ENCODE measurements at places on chromosomes 5 and 9.

DNA sequence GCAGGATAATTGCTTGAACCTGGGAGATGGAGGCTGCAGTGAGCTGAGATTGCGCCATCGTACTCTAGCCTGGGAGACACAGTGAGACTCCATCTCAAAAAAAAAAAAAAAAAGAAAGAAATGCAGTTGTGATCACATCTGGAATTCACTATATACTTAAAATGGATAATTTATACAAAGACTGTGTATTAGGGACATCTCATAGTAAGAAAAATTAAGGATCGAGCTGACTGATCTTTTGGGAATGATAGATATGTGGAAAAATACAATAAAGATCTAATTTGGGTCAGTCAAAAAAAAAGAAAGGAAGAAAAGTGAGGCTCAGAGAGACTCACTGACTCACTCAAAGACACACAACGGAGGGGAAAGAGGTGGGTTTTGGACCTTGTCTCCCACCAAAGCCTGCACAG is 73.2 kb upstream of the STXBP1 start:
- DNase-seq, result no peak

- no peak for DNase-seq
Observed at GRCh38 chr5:178388386-178389025, 155.9 kb upstream of the PHYKPL start.

DNA sequence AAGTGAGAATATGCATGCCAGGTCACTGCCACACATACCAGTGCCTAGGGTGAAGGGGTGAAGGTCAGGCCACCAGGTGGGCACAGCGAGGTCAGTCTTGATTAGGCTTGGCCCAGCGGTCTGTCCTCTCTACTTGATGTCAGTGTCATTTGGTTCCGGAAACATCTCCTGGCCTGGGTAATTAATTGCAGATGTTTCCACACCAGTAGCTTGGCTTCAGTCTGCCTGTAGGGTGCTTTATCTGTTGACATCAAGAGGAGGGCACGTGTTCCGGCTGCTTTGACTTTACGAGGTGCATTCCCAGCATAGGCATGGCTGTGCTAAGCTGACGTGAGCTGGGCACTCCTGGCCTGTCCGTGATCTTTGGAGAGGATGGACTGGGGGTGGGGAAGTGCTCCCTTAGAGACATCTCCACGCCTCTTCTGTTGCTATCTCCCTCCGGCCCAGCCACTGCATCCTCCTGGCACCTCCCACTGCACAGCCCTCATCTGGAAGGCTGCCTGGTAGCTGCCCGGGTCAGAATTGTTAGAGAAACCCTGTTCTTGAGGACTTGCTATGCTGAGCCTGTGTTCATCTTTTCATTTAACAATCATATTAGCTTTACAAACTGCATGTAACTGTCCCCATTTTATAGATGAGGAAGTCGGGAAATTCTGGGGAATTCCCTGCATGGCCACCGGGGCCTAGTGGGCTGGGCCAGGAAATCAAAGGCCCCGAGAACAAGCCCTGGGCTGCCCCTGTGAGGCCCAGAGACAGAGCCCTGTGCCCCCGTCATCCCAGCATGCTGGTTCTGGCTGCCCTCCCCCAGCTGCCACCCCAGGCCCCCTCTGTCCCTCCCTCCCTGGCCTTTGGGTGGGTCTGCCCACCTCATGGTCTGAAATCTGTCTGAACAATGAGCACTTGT is 29.1 kb downstream of the JADE2 start:
- no peak for DNase-seq

DNA sequence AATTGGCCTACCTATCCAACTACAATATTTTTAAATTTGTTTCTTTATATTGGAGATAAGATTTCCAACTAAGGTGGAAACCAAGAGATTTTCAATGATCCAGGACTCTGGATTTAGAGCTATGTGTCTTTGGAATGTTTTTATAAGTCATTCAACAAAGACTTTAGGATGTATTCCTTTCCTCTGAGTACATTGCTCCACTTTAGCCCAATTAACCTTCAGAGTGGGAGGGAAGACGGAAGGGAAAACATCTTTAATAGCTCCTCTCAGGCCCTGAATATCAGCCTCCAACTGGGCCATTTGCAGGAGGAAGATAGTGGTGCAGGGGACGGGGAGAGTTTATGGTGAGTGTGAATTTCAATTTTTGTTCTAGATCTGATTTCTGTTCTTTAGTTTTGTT is 239.2 kb downstream of the PIK3R1 start:
- no peak for DNase-seq

DNA sequence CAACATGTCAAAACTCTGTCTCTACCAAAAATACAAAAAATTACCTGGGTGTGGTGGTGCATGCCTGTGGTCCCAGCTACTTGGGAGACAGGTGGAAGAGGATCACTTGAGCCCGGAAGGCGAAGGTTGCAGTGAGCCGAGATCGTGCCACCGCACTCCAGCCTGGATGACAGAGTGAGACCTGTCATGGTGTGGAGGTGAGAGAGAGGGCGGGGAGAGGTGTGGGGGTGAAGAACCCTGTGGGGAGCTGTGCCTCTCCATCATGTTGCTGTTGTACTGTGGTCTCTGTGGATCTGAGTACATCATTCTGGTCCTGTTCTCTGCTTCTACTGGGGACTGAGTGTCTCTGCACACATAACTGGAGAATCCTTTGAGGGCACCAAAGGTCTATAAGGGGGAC is 11.3 kb upstream of the SLC34A1 start:
- DNase-seq, result no peak

DNA sequence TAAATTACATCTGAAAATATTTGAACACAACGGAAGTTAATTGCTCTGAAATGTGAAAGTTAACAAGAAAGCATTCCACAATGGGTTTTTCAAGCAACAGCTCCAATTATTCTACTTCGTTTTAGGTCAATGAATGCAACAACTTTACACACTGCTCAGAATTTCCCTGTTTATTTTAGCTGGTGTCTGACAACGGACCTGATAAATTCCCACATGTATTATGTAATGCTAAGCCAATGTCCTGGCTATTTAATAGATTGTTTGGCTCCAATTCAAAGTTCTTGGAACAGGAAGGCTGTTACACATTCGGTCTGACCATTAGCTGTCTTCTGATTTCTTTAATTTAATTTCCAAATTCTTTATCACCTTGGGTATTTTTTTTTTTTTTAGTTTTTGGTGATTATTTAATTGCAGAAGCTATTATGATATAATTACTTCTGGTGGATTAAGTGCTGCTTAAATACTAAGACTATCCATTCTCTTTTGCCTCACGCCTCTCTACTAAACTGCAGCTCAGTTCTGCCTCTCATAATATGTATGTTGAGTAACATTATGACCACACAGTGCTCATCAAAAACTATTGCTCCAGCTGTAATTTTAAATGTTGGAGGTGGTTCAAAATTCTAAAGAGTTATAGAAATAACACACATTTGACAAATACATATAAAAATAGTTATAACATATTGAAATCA is 57.9 kb downstream of the MEF2C start:
- no peak for DNase-seq

- no peak for DNase-seq
Observed at GRCh38 chr5:69288069-69288468, 44.5 kb downstream of the CCDC125 start.

- no peak for DNase-seq
Observed at GRCh38 chr5:119400245-119400644, 44.4 kb downstream of the TNFAIP8 start.

DNA sequence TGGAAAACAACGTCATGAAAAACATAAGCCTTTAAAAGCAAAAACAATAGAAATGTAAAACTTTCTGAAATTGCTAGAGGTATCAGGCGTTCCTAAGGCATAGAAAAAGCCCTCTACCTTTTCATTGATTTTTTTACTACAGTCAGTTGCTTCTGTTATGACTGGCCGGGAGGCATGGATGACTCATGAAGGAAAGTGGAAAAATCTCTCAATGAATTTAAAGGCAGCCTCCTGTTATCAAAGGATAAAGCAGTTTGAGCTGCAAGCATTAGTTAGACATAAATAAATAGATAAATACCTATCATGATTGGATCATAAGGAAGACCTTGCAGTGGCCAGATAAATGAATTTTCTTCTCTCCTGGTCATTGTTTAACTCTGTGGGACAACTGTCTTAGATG is 281.6 kb downstream of the MAST4 start:
- no peak for DNase-seq

DNA sequence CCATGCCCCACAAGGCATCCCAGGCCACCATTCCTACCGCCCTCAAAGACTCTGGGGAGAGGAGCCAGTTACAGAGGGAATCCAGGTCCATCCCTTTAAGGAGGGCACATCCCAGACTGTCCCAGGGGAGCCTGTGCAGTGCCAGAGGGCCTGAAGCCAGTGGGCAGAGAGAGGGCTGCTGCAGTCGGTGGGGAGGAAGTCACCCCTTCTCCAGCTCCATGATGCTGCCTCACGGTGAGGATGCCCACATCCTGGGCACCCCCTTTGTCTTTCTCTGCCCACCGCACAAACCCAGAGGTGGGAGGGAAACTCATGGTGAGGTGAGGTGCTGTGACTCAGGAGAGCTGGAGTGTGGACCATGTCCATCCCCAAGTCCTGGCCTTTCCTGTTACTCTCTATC is 26.2 kb upstream of the ANKRD33B start:
- DNase-seq, result no peak

DNA sequence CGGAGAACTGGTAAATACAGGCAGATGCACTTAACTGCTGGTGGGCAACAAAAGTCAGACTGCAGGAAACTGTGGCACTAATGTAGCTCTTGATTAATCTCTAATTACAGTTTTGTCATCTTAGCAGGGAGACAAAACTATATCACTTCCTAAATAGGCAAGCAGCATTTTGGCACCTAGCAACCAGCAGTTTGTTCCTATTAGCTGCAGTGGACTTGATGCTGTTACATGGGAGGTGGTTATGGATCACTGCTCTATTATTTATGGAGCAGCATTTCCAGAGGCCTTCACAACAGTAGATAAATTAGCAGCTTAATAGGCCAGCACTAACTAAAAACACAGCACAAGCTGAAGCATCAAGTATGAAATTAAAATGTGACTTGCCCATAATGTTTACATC is 518.3 kb upstream of the ITGA1 start:
- DNase-seq, result no peak

DNA sequence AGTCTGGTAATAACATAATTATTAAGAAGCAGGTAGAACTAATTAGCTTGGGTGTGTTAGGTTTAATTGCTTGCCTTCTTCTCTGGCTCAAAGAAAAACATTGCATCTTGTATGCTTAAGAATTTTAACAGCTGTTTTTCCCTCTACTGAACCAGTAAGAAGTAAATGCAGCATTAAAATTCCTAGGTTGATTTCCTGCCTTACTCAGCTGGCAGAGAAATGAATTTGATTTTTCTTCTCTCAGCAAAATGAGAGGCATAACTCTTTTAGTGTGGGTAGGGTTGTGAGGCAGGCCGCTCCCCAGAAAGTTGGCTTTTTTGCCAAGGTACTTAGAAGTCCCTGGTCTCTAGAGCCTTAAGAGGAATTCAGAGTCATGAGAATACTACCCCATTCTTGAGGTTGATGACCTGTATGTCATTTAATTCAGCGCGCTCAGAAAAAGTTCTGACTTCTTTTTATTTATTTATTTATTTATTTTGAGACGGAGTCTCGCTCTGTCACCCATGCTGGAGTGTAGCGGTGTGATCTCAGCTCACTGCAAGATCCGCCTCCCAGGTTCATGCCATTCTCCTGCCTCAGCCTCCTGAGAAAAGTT is 302.6 kb downstream of the ARHGEF28 start:
- DNase-seq, result no peak

- DNase-seq, result no peak
Observed at GRCh38 chr9:33187519-33188218, 20.5 kb upstream of the B4GALT1 start.

- peak; percentile 15 for DNase-seq
Observed at GRCh38 chr5:16936150-16936988, at the start of gene MYO10. Gene MYO10 (minus strand): TSS chr5:16936288. CDS start chr5:16935808, 480 bp downstream.

DNA sequence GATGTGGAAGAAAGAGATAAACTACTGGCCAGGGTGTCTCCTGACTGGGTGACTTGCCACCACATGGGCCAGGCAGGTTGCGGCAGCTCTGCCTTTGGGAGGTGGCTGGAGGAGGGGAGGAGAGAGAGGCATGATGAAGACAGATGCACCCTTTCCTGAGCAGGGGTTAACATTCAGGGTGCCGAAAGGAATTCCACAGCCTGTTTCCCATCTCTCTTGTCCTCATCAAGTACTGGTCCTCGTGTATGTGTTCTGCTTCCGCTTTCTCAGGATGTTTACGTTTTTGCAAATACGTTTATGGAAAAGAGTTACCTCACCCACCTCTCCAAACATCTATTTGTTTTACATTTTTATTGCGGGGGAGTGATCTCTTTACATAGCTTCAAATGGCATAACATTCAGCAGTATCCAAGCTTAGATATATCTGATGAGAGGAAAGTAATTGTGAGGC is 73.4 kb downstream of the C9orf85 start:
- no peak for DNase-seq
